ENCODE measurements at places on chromosomes 4 and X.
A peak's percentile ranks its signal among the peaks of the same experiment; 100 is the strongest.

DNA sequence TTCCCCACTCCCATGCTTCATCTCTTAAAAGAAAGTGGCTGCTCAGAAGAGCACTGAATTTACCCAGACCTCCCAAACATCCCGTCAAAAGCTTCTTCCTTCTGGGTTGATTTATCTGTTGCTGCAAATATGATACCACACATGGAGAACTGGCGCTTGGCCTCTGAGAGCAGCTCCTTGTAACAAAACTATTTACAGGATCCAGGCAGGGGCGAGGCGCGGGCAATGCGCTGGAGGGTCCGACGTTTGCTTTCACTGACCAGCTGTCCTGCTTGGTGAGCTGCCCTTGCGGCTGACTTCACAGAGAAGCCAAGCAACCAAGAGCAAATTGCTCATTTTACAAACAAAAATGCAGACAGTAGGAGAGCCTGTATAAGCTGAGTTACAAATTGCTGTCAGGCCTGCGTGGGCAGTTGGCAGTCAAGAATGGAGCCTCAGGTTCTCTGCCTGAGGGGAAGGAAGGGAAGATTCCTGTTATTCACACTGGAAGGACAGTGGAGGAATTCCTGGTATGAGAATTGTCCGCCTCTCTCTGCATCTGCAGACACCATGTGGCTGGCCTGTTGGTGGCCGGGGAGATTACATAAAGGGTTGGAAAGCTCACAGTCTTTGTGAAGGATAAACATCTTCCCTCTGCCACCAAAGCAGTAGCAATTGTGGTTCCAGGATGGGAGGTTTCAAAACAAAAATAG, 192.2 kb upstream of the LEF1 start:
- DNase-seq: peak; percentile 36

- DNase-seq: no peak
Observed at GRCh38 chr4:126238013-126238412, 923.3 kb downstream of the FAT4 start.

DNA sequence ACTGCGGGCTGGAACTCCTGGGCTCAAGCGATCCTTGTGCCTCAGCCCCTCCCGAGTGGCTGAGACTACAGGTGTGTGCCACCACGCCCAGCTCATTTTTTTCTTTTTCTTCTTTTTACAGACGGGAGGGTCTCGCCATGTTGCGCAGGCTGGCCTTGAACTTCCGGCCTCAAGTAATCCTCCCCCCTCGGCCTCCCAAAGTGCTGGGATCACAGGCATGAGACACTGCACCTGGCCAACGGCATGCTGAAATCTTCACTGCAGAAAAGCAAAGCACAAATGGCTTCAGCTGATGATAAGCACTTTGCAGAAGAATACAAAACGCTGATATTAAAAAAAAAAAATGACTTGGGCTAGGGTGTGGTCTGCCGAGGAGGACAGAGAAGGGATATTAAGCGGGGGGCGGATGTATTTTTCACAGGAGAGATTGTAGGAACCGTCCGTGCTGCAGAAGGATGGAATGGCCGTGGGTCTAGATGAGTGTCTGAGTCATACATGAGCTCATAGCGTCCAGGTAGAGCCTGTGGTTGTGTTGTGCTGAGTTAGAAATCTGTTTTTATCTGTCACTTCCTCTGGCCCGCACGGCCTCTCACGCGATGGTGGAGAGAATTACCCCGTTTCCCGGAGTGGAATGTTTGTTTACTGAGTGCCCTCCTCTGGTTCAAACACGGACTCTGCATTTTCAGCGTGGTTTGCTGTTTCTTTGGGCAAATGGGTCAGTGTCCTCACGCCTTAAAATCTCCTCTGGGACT, 8.5 kb upstream of the AKAP17A start:
- no peak for DNase-seq

DNA sequence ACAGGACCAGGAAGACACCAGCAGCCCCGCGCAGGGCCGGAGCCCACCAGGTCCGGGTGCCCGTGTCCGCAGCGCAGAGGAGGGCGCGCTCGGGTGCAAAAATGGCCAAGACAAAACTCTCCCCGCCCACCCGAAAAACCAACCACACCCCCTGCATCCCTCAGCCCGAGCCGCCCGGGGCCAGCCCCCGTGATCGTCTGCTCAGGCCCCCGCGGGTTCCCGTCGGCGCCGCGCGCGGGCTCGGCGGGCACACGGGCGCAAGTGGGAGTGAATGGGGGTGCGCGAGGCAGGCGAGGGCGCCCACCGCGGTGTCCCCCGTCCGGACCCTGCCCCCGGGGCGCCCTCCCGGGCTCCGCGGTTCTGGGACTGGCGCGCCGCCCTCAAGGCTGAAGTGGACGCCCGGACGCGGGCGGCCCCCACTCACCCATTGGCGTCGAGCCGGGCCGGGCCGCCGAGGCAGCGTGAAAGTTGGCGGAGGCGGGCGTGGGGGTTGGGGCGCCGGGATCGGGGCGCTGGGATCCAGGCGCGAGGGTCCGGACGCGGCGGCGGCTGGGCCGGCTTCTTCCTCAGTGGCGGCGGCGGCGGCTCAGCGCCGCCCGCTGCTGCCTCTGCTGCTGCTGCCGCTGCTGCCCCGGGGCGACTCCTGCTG, 393 bp downstream of the SH3KBP1 start:
- DNase-seq: no peak

- DNase-seq: no peak
Observed at GRCh38 chrX:15072880-15073279, 197.0 kb downstream of the ASB9 start.

- no peak for DNase-seq
Observed at GRCh38 chr4:19401301-19402080, 850.2 kb upstream of the SLIT2 start.

DNA sequence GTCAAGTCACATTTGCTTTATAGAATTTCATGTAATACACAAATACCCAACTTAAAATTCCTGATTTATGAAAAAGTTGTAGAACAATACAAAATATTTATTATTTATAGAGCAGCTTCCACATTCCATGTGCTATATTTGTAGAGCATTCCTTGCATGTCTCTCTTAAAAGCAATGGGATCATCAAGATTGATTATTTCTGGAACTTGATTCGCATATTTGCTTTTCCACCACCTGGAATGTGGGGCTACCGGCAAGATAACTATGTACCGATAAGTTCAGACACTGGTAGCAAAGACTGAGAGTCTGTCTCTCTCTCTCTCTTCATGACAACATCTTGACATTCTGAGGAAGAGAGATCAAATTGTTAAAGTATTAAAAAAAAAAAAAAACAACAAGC, 59.3 kb downstream of the MAPK10 start:
- DNase-seq: no peak

DNA sequence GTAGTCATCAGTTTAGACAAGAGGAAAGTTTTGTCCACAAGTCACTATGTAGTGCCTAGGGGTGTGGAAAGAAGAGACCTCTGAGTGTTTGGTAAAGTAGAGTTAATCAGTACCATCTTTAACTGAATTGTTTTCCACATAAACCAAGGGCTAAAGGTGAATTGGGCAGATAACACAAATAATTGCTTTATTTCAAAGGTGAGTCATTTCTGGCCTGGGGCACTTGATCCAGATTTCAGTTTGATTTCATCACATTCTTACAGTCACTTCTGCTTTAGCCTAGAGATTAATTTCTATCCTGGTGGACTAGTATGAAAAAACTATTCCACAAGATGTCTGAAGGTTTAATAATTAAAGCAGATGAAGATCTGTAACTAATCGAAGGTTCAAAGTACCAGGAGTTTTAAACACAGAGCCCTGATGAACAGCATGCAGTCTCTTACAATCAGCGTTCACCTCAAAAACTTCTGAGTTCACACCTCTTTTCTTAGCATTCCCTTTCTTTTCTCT, 74.5 kb upstream of the BOD1L1 start:
- DNase-seq: peak; percentile 21

- DNase-seq: no peak
Observed at GRCh38 chr4:54745031-54745770, 87.4 kb downstream of the KIT start.

GRCh38 chr4:94462572-94462971, 10.8 kb downstream of the PDLIM5 start:
- no peak for DNase-seq
